ENCODE measurements at places on chromosomes 7 and 10.
A peak's percentile ranks its signal among the peaks of the same experiment; 100 is the strongest.

GRCh38 chr7:51731075-51731474 lies 414.5 kb upstream of the COBL start:
- no peak for DNase-seq

GRCh38 chr7:153081496-153081895 lies 321.9 kb downstream of the ACTR3B start:
- no peak for DNase-seq

DNA sequence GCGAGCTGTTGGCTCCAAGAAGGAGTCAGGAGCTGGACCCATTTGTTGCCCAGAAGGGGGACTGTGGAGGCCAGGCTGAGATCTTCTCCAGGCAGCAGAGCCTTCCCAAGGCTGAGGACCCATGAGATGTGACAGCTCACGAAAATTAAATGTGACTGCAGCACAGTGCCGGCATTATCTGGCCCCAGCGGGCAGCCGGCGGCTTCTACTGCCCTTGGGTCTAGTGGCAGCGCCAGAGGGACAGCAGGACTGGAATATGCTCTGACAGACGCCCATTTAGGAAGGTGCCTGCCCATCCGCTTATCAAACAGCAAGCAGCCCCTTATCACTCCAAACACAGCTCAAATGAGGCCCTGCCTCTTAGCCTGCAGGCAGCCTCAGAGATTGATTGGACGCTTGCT lies 122.9 kb upstream of the LYZL2 start:
- DNase-seq = peak; percentile 87

- no peak for DNase-seq
Observed at GRCh38 chr7:14639801-14640200, 262.8 kb downstream of the DGKB start.

DNA sequence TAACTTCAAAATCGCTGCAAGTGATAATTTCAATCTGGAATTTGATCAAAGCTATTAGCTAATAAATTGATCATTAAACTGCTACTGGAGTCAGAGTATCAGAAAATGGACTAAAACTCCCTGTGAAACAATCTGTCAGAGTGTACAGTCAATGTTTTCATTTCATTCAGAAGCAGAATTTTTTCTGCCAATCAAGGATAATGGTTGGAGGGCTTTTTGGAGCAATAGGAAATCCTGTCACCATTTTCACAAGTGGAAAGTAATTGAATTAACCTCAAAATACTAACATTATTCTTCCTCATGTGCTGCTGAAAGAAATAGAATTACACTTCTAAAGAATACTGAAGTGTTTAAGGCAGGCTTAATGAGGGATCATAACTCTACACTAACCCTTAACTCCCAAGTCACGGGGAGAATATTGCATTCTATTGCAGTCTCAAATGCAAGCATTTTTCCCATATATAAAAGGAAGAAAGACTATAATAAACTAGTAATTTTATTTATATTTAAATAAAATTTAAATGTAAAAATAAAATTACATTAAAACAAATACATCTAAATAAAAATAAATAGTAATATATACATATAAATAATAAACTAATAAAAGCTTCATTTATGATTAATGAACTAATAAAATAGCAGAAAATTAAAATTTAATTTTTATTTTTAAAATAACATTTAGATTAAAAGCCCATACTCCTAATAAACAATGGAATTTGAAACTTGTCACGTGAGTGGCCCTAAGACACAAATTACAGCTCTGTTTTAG lies 67.1 kb downstream of the SEMA3E start:
- no peak for DNase-seq

- no peak for DNase-seq
Observed at GRCh38 chr10:80372675-80373074, 16.1 kb downstream of the DYDC2 start.

GRCh38 chr10:132480356-132480755 lies 57.2 kb upstream of the INPP5A start:
- no peak for DNase-seq

DNA sequence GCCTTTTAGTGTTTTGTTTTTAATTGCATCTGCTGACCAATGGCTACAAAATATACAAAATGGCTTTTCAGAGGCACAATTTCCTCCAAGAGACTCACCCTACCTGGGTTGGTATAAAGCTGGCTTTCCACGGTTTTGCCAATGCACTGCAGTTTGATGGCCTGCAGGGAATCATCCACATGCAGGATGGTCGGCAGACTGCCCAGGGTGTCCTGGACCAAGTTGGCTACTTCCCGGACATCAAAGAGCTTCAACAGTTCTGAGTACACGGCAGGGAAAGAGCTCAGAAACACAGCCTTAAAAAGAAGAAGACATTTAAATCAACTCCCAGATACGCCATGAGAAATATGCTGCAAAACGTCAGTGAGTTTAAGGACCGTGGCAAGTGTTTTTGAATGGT lies 301.0 kb upstream of the IMMP2L start:
- no peak for DNase-seq

GRCh38 chr10:132304756-132305509 lies 2.8 kb downstream of the STK32C start:
- no peak for DNase-seq

DNA sequence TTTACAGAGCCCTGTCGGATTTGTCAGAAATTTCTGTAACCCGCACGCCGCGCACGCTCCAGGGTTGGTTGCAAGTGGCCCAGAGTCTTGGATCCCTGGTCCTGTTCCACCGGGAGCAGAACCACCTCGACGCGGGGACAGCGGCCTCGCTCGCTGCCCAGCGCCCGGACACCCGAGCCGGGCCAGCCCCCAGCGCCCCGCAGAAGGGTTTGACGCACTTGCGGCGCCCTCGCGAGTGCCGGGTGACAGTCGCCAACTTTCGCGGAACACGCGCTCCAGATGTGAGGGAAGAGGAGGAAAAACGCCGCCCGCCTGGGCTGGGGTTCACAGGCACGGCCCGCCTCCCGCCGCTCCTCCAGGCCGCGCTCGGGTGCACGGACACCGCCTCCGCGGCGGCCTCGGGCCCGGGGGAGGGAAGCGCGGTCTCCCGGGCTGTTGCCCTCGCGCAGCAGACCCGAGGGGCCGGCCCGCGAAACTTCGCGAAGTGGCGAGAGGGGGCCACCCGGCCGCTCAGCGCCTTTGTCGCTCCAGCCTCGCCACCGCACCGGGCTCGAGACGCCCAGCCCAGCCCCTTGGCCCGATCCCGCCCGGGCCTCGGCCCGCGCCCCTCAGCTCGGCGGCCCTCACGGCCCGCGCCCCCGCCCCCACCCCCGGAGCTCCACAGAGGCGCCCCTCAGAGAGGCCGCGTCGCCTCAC lies 514 bp downstream of the RNF216 start:
- DNase-seq = peak; percentile 43

GRCh38 chr10:66604195-66604594 lies 321.6 kb upstream of the LRRTM3 start:
- no peak for DNase-seq

DNA sequence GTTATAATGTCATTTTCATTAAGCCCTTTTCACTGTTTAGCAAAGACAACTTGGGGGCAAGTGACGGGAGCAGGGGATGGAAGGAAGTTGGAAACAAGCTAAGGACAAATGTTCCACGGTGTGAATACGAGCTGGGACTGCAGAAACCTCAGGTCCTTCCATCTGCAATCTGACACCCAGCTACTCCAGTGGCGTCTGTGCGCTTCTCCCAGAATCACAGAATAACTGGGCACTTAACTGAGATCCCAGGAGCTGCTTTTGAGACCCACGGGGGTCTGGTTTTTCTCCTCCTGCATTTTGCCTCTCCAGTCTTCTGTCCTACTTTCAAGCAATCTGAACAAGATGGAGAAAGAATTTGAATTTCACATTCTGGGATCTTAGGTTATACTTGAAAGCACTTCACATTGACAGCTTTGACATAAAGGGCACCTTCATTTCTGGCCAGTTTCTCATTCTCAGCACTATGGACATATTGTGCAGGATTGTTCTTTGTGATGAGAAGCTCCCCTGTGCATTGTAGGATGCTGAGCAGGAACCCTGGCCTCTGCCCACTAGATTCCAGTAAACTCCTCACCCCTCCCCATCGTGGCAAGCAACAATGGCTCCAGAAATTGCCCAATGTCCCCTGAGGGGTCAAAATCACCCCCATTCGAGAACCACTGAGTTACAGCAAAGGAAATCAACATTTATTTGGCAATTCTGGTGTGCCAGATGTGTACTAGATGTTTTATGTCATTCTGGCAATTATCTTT lies 194.1 kb downstream of the CACNB2 start:
- no peak for DNase-seq

- DNase-seq = no peak
Observed at GRCh38 chr7:55524558-55525310, 47.6 kb downstream of the VOPP1 start.

GRCh38 chr10:70752571-70752970 lies 32.6 kb downstream of the TBATA start:
- no peak for DNase-seq

GRCh38 chr10:93873420-93874115 lies 20.2 kb upstream of the SLC35G1 start:
- DNase-seq = no peak

GRCh38 chr10:93454736-93455135 lies 27.4 kb downstream of the MYOF start:
- DNase-seq = no peak

DNA sequence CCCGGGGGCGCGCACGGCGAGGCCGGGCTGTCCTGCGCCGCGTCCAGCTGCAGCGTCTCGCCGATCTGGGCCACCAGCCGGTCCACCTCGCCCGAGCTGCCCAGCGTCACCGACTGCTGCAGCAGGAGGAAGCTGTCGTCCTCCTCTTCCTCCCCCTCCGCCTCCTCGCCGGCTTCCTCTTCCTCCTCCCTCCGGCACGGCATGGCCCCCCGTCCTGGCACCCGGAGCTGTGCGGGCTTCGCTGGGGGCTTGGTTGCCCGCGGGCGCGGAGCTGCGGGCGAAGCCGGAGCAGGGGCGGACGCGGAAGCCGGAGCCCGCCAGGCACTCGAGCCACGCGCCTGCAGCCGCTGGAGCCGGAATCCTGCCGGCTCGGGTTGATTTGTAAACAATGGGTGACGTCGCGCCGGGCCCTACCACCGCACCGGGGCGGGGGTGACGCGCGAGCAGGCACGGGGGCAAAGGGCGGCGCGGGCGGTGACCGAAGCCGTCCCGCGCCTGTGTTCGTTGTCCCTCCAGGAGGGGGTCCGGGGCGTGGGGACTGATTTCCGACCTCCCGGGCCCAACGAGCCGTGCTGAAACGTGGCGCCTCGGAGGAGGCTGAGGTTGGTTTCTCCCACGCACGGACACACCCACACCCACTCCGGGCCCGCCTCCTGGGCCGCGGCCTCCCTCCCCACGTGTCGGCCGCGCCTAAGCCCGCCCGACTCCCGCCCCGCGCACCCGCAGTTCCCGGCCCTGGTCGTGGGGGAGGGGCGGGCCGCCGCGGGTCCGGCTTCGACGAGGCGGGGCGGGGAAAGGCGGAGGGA lies at the start of gene FRAT2:
FRAT2 (minus strand) TSS at position 360 of the 806 bp plus-strand sequence; CDS start at position 203, 157 bp downstream.
- DNase-seq = peak; percentile 88

DNA sequence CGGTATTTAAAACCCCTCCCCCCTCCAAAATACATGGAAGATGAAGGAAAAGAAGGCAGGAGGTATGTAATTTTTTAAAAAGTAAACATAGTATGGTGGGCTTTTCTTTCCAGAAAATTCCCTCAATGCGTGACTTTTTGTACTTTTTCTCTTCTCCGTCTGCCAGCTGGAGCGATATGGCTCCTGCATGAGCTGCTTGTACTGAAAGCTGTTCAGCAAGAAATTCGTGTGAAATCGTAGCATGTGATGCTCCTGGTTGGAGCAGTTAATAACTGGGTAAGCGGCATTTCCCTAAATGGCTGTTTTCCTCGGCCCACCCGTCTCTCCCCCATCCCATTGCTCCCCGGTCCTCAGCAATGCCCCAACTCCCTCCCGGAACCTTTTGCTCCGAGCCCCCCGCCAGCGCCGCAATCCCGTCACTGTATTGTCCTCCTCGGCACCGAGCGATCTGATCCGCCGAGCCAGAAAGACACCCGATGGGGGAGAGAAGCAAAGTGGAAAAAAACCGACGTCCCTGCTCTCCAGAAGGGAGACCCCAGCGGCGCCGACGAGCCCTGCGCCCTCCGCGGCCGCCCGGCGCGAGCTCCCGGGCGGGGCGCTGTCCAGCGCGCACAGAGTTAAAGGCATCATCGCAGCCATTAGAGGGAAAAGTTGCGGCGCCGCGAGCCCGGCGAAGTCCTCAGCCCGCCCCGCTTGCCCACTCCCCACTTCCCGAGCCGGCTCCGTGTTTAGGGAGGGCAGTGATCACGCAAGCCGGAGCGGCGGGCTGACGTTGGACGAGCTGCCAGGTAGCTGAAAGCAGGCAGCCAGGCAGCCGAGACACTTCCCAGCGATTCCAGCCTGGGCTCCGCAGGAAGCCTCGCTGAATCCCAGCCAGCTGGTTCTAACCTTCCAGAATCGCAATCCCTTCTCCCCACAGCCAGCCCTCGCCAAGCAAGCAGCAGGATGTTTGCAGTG lies at the start of gene VSTM2A:
VSTM2A (plus strand) TSS at position 707 of the 957 bp plus-strand sequence. CDS start 356 bp downstream, outside the sequence.
- peak; percentile 87 for DNase-seq

DNA sequence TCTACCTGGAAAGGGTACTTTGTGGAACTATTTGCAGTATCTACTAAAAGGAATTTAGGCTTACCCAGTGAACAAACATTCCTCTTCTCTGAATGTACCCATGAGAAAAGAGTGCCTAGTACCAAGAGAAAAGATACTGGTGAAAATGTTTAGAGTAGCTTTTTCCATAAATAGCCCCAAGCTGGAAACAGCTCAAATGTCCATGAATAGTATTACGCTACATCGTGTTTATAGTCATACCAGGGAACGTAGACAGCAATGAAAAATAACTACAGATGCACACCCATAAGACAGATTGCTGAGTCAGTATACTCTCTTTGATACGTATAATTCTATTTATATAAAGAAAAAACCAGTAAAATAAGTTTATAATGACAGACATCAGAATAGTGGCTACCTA lies 285.9 kb downstream of the KLF6 start:
- no peak for DNase-seq

DNA sequence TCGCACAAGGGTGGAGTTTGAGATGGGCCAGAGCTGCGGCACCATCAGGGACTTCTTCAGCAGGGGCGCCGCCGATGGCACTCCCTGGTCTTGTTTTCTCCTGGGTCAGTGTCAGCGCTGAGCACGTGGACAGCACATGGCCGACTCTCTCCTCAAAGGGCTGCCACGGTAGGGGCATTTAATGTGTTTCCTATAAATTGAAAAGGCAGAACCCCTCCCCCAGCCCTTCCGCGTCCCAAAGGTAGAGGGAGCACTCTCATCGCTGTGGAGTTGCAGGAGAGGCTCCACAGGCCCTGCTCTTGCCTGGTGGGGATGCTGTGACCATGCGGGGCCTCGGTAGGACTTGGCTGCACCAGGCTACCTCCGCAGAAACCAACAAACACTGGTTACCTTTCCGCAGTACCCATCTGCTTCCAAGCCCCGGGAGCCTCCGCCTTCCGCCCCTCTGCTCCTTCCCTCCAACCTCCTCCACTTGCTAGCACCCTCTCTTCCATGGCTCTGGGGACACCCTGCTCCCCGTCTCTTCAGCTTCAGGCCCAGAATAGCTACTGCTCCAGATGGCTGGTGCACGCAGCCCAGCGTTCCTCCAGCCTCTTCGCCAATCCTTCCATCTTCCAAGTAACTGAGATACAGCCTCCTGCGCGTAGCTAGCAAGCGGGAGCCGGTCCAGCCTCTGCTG lies 166.3 kb upstream of the ADCY1 start:
- DNase-seq = peak; percentile 45

GRCh38 chr7:131521651-131522163 lies 34.7 kb downstream of the PODXL start:
- no peak for DNase-seq
